HFF-Myc (cell line): ENCODE measurements at places on chromosomes 16 and 17.

GRCh38 chr16:53892155-53892554 is 188.2 kb downstream of the FTO start:
- DNase-seq = peak; percentile 43

DNA sequence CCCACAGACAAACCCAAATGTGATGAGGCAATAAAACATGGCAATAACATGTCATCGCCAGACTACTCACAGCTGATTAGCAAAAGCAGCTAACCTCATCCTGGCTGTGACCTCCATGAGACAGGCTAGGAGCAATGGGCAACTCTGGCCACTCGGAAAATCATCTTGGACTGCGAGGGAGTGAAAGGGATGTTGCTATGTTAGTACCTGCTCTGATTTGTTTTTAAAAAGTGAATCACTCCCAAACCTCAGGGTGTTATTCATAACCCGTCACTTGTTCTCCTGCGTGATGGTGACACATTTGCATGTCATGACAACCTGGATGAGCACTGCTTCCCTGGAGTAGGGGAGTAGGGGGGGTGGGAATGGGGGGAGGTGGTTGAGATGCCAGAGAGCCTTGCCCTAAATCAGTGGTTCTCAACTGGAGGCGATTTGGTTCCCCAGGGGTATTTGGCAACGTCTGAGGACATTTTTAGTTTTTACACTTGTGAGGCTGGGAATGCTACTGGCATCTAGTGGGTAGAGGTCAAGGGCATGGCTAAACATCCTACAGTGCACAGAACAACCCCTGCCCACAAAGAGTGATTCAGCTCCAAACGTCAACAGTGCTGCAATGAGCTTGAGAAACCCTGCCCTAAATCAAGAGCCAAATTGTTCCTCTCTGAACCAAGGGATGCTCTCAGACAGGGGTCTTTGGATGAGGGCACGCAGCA is 241.7 kb downstream of the SOX9 start:
- DNase-seq = no peak

DNA sequence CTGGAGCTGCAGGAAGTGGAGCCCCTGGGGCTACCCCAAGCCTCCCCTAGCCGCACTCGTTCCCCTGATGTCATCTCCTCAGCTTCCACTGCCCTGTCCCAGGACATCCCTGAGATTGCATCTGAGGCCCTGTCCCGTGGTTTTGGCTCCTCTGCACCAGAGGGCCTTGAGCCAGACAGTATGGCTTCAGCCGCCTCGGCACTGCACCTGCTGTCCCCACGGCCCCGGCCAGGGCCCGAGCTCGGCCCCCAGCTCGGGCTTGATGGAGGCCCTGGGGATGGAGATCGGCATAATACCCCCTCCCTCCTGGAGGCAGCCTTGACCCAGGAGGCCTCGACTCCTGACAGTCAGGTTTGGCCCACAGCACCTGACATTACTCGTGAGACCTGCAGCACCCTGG is 4.1 kb upstream of the NRN1L start:
- DNase-seq = no peak

GRCh38 chr16:69880640-69881133 is 70.4 kb upstream of the CLEC18A start:
- no peak for DNase-seq
